ENCODE measurements at places on chromosomes 13 and 19.

- peak; percentile 28 for DNase-seq
Observed at GRCh38 chr19:50977626-50978025, 6.1 kb downstream of the KLK7 start.

DNA sequence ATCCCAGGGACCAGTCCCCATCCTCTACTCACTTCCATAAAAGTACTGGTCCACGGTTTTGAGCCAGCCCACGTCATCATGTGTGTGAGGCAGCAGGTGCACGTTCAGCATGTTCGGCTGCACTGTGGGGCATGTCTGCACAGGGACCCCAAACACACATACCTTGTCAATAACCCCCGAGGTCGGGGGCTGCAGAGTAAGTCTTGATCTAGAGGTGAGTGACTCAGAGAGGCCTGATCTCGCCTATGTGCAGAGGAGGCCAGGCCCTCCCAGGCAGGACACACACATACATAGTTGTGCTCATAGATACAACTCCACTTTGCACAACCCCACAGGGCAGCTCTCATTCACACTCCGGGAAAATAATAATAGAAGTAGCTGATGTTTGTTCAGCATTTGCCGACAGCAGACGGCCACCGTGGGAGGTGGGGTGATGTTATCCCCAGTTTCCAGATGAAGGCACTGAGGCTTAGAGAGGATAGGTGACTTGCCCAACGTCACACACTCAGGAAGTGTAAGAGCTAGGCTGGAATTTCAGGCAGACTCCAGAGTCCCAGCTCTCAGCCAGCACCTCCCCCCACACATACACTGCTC lies 774 bp downstream of the MAN2B1 start:
- DNase-seq: no peak

DNA sequence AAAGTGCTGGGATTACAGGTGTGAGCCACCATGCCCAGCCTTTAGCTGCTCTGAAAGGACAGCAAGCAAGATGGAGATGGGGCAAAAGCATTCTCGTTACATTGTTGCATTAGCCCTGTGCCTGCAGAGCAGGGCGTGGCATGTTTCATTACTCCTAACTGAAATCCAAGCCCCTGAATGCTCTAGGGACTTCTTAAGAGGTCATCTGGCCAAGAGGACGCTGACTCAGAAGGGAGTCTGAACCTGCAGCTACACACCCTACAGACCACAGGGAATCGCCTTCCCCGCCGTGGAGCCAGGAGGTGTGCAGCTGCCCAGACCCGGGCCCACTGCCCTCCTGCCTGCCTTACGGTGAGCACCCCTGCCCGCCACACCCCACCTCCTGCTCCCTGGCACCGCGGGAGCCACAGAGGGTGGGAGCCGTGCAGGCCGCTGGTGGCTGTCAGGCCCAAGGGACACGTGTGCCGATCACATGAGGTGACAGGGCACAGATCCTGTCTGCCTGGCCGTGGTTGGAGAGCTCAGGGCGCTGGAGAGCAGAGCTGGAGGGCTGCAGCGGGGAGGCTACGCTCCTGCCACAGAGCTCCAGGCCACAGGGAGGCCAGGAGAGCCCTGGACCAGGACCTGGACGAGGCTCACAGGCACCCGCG lies 27.2 kb downstream of the ADPRHL1 start:
- DNase-seq: no peak

DNA sequence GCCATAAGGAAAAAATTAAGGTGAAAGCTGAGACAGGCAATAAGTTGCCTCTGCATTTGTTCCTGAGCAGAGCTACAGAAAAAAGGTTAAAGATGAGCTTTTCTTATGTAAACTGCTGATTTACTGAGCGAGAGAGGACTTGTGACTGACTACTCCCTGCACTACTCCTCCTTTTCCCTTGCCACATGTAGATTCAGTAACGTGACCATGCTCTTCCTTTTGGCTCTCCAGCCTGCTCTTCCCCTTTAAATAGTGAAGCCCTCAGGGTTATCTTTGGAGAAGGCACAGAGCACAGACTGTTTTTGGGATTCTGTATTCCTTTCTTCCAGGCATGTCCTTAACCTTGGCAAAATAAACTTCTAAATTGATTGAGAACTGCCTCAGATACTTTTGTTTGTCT lies 630.2 kb downstream of the UQCRFS1 start:
- DNase-seq: no peak

DNA sequence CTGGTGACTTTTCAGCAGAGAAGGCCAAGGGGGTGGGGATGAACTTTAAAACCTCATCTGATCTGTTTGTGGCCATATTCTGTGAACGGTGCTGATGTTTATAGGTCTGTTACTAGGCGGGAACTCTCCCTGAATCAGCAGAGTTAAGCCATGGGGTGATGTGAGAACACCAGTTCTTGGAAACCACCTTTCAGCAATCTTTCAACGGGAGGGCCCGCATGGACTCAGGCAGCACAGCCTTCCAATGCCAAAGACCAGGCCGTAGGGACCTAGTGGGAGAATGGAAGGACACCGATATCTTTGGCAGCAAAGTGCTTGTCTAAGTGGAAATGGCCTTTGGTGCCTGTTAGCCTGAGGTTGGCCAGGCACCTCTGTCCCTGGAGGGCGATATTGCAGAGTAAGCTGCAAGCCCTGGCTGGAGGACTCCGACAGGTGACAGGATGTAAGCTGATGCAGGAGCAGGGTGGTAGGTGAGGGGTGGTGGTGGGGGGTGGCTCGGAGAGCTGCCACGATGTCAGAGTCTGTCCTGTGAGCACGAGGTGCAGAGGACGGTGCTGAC lies 57.0 kb downstream of the ERCC5 start:
- no peak for DNase-seq

DNA sequence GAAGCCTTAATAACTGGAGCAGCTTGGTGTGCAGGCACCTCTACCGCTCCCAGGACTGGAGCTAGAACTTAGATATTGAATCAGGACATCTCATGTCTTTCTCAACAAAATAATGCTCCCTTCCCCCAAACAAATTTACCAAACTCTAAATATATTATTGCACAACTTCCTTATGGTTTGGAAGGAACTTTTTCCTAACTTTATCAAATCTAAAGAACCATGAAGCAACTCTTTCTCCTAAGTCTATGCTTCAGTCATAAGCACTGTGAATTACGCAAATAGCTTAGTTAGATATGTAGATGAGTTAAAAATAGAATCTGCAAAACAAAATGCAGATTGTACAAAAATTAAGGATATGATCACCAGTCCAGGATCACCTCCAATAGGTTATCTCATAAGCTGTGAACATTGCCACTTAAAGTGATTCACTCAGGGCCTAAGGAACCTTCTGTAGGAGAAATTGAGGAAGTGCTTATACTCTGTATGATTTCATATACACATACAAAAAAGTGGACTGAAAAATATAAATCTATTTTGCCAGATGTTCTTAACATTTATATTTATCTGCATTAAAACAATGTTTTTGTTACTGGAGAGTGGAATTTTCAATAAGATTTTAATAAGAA lies 20.4 kb upstream of the MAB21L1 start:
- no peak for DNase-seq

- DNase-seq: no peak
Observed at GRCh38 chr19:12952488-12953137, 4.4 kb downstream of the GADD45GIP1 start.

DNA sequence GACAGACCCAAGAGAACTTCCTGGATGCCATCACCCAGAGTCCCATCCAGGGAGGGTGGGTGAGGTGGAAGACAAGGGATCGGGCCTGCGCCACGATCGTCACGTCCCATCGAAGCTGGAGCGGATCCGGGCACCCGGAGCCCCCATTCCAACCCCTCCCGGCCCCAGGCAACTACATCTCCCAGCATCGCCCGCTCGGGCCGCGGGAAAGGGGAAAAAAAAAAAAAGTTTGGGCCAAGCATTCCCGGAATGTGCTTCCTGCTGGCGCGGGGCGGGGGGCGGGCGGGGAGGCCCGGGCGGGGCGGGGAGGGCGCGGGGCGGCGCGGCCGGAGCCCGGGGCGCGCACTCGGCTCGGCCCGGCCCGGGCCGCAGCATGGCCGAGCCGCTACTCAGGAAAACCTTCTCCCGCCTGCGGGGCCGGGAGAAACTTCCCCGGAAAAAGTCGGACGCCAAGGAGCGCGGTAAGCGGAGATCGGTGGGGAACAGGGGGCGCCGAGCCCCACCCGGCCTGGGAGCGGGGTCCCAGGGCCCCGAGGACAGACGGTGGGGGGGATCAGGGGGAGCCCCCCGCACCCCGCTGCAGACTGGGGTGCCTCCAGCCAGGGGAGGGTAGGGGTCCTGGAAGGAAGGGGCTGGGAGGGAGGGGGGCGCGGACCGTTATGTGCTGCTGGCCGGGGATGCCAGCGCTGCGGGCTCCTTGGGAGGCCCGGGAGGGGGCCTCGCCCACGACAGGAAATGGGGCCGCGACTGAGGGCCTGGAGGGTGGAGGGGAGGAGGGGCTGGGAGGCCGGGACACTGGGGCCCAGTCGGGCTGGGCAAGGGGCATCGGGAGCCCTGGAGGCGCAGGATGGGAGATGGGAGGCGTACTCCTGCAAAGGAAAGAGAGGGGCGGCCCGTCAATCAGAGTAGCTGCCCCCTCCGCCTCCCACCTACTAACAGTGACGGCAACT lies at the start of gene SYDE1:
SYDE1 (plus strand) TSS at position 341 of the 950 bp plus-strand sequence; CDS start at position 374, 33 bp downstream.
- DNase-seq: peak; percentile 80

- DNase-seq: no peak
Observed at GRCh38 chr13:44768775-44769581, 192.8 kb upstream of the TSC22D1 start.

- DNase-seq: no peak
Observed at GRCh38 chr13:92255526-92255925, 857.1 kb downstream of the GPC5 start.

GRCh38 chr19:5369962-5370367 lies 29.4 kb upstream of the PTPRS start:
- no peak for DNase-seq

DNA sequence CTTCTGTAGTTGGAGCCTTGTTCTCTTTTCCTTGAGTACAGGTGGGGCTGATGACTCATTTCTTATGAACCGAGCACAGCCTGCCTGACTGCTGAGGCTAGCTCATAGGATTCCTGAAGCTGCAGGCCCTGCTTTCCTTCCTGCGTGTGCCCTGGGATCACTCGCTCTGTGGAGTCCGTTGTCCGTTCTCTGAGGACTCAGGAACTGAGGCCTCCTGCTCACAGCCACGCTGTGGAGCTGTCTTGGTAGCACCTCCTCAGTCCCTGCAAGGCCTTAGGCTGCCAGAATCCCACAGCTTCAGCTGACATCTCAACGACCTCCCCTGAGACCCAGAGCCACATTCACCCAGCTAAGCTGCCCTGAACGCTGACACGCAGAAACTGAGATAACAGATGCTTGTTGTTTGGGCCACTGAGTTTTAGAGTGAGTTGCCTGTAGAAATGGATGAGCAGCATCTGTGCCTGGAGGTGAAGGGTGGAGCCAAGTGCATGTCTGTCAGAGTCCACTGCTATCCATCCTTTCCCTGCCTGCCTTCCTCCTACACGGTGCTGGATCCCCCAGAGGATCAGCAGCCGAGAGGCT lies 72.9 kb downstream of the ARHGEF7 start:
- DNase-seq: no peak

GRCh38 chr13:24223341-24224231 lies 63.1 kb downstream of the SPATA13 start:
- no peak for DNase-seq

GRCh38 chr13:32107973-32108372 lies 76.4 kb downstream of the FRY start:
- DNase-seq: no peak

DNA sequence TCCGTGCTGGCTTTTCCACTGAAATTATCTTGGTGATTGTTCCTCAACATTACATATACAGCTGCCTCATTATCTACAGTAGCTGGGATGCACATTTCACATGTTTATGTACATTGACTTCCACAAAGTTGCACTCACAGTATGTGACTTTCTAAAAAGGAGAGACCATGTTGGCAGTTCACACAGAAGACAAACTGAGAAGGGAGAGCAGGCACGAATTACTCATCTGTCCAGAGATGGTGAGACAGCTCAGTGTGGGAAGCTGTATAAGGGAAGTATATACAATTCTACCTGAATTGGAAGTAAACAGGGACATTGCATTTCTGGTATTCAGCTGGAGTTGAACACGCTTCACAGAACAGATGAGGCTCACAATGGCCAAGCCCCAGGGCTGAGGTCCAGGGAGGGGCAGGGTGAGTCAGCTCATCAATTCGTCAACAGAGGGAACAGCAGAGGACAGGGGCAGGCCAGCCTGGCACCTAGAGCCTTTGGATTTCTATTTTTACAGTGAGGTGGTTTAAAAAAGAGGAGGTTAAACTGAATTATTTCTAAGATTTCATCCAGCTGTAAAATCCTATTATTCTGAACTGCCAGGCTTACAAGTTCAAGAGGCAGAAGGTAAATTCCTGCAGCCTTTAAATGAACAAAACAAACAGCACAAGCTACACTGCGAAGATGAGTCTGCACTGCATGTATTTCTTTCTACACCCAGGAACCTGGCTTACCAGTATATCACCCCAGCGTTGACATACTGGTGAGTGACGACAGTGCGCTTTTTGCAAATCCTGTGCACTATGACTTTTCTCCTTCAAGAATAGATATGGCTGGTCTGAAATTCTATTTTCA lies 9.8 kb downstream of the PARP4 start:
- DNase-seq: no peak

- DNase-seq: no peak
Observed at GRCh38 chr19:30497034-30497433, 124.8 kb downstream of the ZNF536 start.

GRCh38 chr13:40273253-40274025 lies 393.0 kb downstream of the FOXO1 start:
- no peak for DNase-seq

GRCh38 chr19:12647490-12648071 lies 19.0 kb downstream of the MAN2B1 start:
- peak; percentile 83 for DNase-seq
